ENCODE measurements at places on chromosomes 4 and X. TPM values are rescaled to one million over a fixed set of nuclear protein-coding genes. Genes with fewer than 3 reads are reported as not detected.

PF4V1 gene
- 51.0 TPM for total RNA-seq

RPS6KA6 gene
- total RNA-seq = 12.7 TPM

P2RY4 gene
- total RNA-seq = 0.18 TPM

PPARGC1A gene
- total RNA-seq = 0.43 TPM

TRPC3 gene
- 2.0 TPM for total RNA-seq

PPP1R2C gene
- total RNA-seq = not detected

SMIM43 gene
- total RNA-seq = 5.4 TPM

EXOC1L gene
- not detected for total RNA-seq

EFNB1 gene
- 13.9 TPM for total RNA-seq

TBX22 gene
- total RNA-seq = not detected

PSAPL1 gene
- not detected for total RNA-seq

CSAG2 gene
- not detected for total RNA-seq

ARHGAP24 gene
- total RNA-seq = 55.5 TPM

NEUROG2 gene
- total RNA-seq = not detected

MAGEB1 gene
- total RNA-seq = not detected

SPON2 gene
- total RNA-seq = 388 TPM

TRPC5OS gene
- not detected for total RNA-seq

PRR32 gene
- not detected for total RNA-seq

IL3RA gene
- 0.09 TPM for total RNA-seq

P2RY10 gene
- total RNA-seq = not detected

RIPPLY1 gene
- not detected for total RNA-seq

WNK3 gene
- 0.14 TPM for total RNA-seq

CPZ gene
- 14.5 TPM for total RNA-seq

GPR34 gene
- not detected for total RNA-seq

USP27X gene
- total RNA-seq = 1.8 TPM

FRG2 gene
- total RNA-seq = not detected

CSAG3 gene
- total RNA-seq = not detected

DMP1 gene
- total RNA-seq = not detected

MEPE gene
- not detected for total RNA-seq

TRAM1L1 gene
- 0.43 TPM for total RNA-seq

DAPP1 gene
- 0.09 TPM for total RNA-seq

NRK gene
- total RNA-seq = 2.1 TPM

TLR3 gene
- 2.0 TPM for total RNA-seq

KIF4A gene
- total RNA-seq = 1.8 TPM

C4orf51 gene
- total RNA-seq = not detected

HTRA3 gene
- 10.4 TPM for total RNA-seq

TLR7 gene
- total RNA-seq = not detected

MTCP1 gene
- 24.9 TPM for total RNA-seq

PAGE1 gene
- total RNA-seq = not detected

PDS5A gene
- 46.6 TPM for total RNA-seq

CD40LG gene
- total RNA-seq = not detected

DDX53 gene
- total RNA-seq = not detected

BCLAF3 gene
- total RNA-seq = 6.1 TPM

CENPVL1 gene
- total RNA-seq = not detected

PPP2R2C gene
- not detected for total RNA-seq

ANKRD50 gene
- total RNA-seq = 42.8 TPM

LIN54 gene
- 8.9 TPM for total RNA-seq

GLUD2 gene
- 1.00 TPM for total RNA-seq

SLC6A14 gene
- total RNA-seq = under 0.01 TPM

BRS3 gene
- not detected for total RNA-seq

PAGE4 gene
- not detected for total RNA-seq

C4orf50 gene
- total RNA-seq = not detected

OTC gene
- total RNA-seq = not detected

DIPK2B gene
- not detected for total RNA-seq

SUPT20HL2 gene
- total RNA-seq = 0.14 TPM

ZGRF1 gene
- total RNA-seq = 3.6 TPM

SLC39A8 gene
- 48.5 TPM for total RNA-seq
